ENCODE measurements at places on chromosomes 2 and 18.

GRCh38 chr2:20103530-20103929 lies 52.1 kb upstream of the LAPTM4A start:
- no peak for DNase-seq

GRCh38 chr2:241582328-241582727 lies 23.8 kb downstream of the BOK start:
- DNase-seq, result no peak

DNA sequence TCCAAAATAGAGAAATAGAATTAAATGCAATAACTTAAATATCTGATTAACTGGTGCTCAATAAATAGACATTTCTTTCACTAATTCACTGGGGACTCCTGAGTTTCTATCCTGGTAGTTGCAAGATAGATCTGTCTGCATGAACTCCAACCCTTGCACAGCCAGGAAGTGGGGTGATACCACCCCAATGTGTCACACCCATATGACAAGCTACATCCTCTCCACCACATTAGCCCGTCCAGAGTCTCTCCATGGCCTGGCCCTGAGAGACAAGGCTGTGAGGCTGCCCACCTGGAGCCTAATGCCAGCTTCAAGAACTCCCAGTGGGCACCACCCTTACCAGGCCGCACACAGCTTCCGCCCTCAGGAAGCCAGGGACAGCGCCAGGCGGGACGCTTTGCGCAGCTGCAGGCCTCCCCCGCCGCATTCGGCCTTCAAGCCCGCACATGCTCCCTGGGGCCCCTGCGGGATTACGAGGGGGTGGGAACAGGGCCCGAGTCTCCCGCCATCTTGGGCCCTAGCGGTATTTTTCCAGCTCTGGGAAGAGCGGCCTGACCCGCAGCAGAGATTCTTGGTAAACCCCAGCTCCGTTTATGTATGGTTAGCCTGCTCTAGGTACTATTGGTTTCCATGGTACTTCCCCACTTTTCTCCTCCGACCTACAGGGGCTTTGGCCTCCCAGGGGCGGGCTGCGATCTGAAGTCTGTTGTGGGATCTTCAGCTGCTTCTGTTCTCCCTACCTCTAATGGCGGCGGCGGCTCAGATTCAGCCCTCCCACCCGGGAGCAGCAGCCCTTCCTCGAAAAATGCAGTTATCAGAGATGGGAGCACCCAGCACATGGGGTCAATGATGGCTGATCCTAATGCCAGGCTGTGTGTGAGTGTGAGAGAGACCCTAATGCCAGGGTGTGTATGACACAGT lies at the start of gene TDRD15:
TSS of gene TDRD15 (plus strand) at position 496 of the 921 bp plus-strand sequence. CDS start 13,500 bp downstream, outside the sequence.
- DNase-seq, result no peak

- DNase-seq, result no peak
Observed at GRCh38 chr2:34789169-34789568, 1190.1 kb upstream of the FAM98A start.

DNA sequence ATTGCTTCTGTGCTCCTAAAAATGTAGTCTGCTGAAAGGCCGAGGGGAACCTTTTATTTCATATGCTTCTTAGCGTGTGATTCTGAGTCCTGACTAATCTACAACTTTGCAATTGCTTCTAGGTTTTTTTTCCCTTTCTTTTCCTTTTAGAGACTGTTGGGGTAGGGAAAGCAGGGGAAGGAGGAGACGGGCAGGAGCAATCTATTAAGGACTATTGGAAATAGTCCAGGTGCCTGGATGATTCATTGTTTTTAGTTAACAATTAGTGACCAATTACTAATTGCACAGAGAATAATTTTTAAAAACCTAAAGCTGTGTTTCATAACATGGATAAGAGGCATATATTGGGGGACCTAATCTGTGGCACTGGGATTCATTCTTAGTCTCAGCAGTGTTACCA lies 49.4 kb upstream of the STON1 start:
- DNase-seq, result no peak

All from BJ (cell line).